Hematopoietic multipotent progenitor cell treated with erythropoietin and hydrocortisone succinate and interleukin-3 and kit ligand, for 6 days (in vitro differentiated cells): ENCODE measurements at places on chromosomes 5 and 9.

DNA sequence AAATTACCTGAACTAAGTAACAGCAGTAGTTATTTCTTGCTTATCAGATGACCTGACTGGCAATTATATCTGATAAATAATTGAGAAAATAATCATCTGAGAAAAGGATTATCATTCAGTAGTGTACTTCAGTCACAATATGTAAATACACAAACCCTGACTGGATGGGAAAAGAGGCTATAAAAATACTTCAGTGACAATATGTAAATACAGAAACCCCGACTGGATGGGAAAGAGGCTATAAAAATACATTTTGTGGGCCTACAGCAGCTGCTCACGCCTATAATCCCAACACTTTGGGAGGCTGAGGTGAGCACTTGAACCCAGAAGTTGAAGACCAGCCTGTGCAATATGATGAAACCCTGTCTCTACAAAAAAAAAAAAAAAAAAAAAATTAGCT, 11.1 kb downstream of the UBAP2 start:
- DNase-seq, result no peak

DNA sequence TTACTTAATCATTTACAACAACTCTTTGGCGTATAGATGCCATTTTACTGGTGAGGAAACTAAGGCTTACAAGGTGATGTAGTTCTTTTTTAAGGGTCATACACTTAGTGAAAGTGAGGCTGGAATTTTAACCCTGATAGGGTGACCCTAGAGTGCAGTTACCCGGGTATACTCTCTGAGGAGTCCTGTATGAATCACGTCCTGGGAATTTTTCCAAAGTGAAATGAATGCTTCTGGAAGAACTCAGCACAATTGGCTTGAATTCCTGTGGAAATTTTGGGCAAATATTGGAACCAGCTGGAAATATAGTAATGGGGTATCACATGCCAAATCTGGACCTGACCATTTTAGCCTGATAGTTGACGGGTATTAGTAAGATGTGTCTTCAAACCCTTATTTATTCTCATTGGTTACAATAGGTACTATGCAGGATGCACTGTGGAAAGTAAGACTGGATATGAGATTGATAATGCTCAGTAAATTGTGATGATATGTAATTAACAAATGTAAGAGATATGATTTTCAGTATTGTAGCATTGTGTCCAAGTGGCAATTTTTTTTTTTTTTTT, 14.8 kb downstream of the SUB1 start:
- no peak for DNase-seq

- DNase-seq, result no peak
Measured at GRCh38 chr9:78073722-78074121, 42.1 kb upstream of the GNAQ start.

GRCh38 chr5:72501488-72501887, 5.7 kb downstream of the ZNF366 start:
- no peak for DNase-seq

- DNase-seq, result no peak
Measured at GRCh38 chr5:60576425-60576824, 123.5 kb downstream of the DEPDC1B start.

GRCh38 chr5:39058178-39058921, 15.8 kb downstream of the RICTOR start:
- DNase-seq, result no peak

DNA sequence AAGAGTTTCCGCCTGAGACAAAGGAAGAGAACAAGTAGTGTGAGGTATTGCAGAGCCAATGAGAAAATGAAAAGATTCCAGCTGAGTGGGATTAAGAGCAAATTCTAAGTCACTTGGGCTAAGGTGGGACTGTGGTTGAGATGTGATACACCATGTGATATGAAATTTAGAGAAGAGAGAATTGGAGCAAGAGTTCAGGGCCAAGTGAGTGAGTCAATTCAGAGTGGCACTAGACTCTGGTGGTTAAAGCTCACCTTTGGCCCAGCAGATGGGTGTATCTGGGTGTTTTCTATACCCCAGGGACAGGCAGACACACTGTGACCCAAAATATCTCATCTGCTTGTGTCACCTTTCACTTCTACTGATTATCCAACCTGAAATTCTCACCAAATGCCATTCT, 368.1 kb downstream of the KCNN2 start:
- no peak for DNase-seq

GRCh38 chr9:1490341-1491232, 440.4 kb downstream of the DMRT2 start:
- DNase-seq, result no peak

DNA sequence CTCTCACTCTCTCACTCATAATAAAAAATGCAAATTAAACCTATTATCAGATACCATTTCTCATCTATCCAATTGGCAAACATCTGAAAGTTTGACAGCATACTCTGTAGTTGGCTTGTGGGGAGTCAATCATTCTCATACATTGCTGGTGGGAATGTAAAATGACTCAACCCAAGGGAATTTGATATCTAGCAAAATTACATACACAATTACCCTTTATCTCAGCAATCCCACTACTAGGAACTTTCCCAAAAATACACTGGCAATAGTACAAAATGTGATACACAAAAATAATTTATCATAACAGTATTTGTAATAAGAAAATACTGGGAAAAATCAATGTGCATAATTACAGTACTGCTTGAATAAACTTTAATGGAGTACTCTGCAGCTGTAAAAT, 731.3 kb downstream of the DTWD2 start:
- DNase-seq, result no peak

DNA sequence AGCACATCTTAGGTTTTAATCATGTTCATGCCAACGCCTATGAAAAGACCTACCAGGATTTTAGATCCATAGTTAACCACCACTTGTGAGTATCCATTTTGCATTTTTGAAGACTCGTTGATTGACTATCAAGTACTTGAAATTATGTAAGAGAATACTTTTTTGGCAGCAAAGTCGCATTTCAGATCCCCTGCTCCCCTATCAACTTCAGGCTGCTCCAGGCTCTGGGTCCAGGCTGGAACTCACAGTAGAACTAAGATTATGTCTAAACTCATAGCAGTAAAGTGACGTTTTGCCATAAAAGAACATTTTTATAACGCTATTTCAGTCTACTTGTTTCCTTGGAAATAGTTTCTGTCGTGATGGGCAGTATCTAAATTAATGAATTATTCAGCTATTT, 267.7 kb downstream of the FANCC start:
- DNase-seq, result no peak

DNA sequence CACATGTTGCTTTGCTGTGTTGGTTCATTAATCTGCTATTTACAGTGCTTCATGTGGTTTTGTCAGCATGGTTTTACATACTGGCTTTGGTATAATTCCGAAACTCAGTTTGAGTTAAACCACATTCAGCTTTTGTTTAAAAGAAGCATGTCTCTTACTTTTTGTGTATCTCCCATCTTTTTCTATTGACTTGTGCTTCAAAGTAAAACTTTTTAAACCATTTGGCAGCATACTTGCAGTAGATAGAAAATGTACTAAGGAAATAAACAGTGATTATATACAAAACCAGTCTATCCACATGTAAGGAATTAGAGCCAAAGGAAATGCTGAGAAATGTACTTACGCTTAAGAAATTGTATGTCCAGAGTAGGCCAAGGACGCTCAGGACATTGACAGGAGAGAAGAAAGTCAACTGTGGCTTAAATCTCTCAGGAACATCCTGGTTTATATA, 286.9 kb downstream of the ARHGEF28 start:
- DNase-seq, result no peak

GRCh38 chr9:132610661-132611060, 28.3 kb downstream of the BARHL1 start:
- no peak for DNase-seq

GRCh38 chr9:126368020-126368419, 41.4 kb downstream of the MVB12B start:
- no peak for DNase-seq

DNA sequence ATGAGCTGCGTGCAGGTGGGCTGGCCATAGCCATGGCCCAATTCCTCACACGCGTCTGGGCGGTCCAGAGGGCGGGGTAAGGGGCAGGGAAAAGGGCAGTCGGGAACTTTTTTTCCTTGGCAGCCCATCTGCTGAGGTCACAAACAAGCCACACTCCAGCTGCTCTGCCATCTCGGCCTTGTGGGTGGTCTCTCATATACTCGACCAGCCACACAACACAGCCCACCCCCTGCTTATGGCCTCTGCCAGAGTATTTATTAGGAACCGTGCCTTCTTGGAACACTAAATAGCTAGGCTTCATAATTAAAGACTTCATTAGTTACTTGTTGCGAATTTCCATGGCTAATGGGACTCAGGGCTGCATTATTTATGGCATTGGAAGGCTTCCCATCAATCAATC, 98.5 kb upstream of the LHFPL2 start:
- DNase-seq, result no peak

DNA sequence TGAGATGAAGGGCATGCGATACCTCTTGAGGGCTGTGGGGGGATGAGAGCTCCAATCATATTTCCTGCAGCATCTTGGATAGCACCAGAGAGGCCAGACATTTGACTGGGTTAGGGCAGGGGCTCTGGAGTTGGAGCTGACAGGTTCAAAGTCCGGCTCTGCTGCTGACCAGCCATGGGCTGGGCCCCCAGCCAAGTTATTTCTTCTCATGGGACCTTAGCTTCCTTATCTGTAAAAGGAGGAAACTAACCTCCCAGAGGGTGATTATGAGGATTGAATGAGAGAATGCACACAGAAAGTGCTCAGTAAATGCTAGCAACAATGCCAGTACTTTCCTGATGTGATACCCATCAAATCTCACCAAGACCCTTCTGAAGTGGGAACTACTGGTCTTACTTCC, 65.2 kb upstream of the SLC25A51 start:
- DNase-seq, result peak; percentile 35

DNA sequence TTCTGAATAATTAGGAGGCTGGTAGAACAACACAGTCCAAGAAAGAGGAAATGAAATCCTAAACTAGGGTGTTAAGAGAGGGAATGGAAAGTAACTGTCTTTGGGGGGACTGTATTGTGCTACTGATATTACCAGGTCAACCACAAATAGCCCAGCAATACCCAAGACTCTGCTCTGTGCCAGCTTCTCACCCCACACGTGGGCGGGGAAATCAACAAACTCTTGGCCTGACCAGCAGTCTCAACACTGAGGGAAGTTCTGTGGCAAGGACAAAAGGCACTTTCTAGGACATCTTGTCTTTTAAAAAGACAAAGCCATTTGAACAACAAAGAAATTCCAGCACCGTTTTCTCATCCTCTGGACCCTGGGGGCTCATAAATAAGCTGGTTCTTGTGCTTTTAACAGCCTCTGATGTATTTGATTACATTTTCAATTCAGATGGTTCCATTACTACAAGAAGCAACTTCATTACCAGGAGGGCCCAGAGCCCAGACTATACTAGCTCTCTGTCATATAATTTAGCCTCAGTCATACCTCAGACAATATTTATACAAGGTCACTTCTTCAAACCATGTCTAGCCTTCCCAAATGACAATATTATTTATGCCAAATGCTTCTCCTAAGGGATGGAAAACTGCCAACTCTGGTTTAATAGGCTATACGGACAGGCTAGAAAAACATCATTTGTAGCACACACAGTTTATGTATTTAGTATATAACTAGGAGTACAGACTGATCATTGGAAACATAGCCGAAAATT, 297.8 kb downstream of the CWC27 start:
- DNase-seq, result no peak

- no peak for DNase-seq
Measured at GRCh38 chr9:109238655-109239054, 71.6 kb upstream of the FRRS1L start.

GRCh38 chr5:52864884-52865283, 77.2 kb downstream of the ITGA1 start:
- no peak for DNase-seq

GRCh38 chr5:150293091-150293941, 3.7 kb upstream of the CAMK2A start:
- peak; percentile 74 for DNase-seq

DNA sequence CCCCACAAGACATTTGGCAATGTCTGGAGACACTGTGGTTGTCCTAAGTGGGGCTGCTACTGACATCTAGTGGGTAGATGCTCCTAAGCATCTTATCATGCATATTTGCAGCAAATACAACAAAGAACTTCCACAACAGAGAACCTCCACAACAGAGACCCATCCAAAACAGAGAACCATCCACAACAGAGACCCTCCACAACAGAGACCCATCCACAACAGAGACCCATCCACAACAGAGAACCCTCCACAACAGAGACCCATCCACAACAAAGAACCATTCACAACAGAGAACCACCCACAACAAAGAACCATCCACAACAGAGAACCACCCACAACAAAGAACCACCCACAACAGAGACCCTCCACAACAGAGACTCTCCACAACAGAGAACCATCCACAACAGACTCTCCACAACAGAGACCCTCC, 32.8 kb downstream of the ARPC5L start:
- peak; percentile 75 for DNase-seq

GRCh38 chr9:80632041-80632440, 1057.3 kb downstream of the TLE1 start:
- no peak for DNase-seq

GRCh38 chr5:110209401-110209800, 517.1 kb downstream of the TMEM232 start:
- no peak for DNase-seq

- no peak for DNase-seq
Measured at GRCh38 chr9:17631396-17631795, 52.5 kb downstream of the SH3GL2 start.

GRCh38 chr5:132385326-132386105, 16.0 kb downstream of the SLC22A5 start:
- DNase-seq, result peak; percentile 94

DNA sequence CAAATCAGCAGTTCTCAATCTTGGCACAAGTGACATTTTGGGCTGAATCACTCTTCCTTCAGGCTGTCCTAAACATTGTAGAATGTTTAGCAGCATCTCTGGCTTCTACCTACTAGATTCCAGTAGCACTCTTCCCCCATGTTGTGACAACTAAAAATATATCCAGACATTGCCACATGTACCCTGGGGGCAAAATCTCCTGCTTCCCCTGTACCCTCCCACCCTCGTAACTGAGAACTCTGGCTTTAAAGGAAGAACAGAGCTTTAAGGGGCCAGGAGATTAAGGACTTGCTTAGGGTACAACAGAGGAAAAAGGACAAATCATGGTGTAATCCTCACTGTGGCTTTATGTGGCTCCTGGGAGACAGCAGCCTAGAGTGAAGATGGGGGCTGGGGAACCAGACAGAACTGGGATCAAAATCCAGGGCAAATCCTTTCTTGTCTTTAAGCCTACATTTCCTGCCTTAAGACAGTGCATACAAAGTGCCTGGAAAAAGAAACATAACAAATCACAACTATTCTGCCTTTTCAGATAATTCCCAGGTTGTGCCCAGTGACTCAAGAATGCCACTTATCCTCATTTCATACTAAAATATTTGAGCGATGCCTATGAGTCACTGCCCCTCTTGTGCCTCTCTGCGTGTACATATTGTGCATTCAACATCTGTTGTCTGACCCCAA, 109.3 kb downstream of the DAPK1 start:
- DNase-seq, result no peak

- no peak for DNase-seq
Measured at GRCh38 chr5:125868036-125868435, 555.2 kb upstream of the GRAMD2B start.
